ENCODE measurements at places on chromosomes 4 and X. TPM values are rescaled to one million over a fixed set of nuclear protein-coding genes. Genes with fewer than 3 reads are reported as not detected.

The ATP7A gene
- 4.6 TPM for total RNA-seq

The PFKFB1 gene
- total RNA-seq, result not detected

The MAOB gene
- total RNA-seq, result 0.25 TPM

The TMEM31 gene
- not detected for total RNA-seq

The CYTL1 gene
- total RNA-seq, result not detected

The ATP1B4 gene
- total RNA-seq, result 0.02 TPM

The IQCM gene
- not detected for total RNA-seq

The FABP2 gene
- total RNA-seq, result not detected

The UCHL1 gene
- 837 TPM for total RNA-seq

The MOB1B gene
- total RNA-seq, result 5.0 TPM

The SPANXN3 gene
- not detected for total RNA-seq

Measured in A549 treated with dexamethasone at 1 μM for 4 hours (cell line).